ENCODE measurements at places on chromosomes 3 and 15.

DNA sequence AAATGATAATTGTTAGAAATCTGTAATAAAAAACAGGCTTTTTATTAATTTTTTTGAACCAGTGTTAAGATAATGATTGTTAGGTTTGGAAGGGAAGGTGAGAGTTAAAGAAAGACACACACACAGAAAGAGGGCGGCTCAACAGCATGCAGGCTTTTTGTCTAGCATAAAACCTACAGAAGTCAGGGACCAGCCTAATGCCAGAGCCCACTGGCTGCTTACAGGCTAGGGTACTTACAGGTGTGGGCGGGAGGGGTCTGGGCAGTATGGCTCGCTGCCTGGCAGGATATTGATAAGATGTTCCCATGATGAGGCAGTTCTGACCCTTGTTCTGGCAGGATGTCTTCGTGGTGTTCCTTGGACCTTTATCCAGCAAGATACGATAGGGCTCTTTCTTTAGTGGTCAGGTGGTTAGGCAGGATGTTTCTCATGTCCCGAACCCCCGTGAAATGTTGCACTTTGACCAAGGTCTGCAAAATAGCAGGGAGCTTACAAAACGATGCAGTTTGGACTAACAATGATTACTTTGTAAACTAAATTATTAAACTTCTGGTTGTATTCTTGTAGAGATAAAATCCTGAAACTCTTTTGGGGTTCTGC, 84.7 kb downstream of the DCUN1D1 start:
- DNase-seq, result no peak

DNA sequence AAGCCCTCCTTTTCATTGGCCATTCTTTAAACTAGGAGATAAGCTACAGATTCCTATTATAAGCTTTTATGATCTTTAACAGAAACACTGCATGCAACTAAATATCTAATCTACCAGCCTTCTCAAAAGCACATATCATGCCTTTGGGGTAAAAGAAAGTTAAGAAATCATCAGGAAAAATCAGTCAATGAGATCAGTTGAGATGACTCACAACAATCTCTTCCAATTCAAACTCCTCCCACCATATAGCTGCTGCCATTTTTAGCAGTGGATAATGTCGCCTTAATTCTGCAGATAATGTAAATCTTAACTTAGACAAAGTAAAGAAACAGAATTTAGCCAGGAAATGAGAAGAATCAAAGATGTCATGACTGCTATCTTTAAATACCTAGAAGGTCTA, 135.2 kb upstream of the BCL6 start:
- no peak for DNase-seq

DNA sequence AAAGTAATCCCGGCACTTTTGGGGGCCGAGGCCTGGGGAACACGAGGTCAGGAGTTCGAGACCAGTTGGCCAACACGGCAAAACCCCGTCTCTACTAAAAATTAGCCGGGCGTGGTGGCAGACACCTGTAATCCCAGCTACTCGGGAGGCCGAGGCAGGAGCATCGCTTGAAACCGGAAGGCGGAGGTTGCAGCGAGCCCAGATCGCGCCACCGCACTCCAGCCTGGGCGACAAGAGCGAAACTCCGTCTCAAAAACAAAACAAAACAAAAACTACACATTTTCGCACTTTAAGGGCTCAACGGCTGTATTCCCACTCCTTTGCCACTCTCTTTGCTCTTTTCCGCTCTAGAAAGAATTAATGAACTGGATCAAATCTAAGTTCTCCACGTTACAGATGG, 763 bp upstream of the TRNT1 start:
- no peak for DNase-seq

DNA sequence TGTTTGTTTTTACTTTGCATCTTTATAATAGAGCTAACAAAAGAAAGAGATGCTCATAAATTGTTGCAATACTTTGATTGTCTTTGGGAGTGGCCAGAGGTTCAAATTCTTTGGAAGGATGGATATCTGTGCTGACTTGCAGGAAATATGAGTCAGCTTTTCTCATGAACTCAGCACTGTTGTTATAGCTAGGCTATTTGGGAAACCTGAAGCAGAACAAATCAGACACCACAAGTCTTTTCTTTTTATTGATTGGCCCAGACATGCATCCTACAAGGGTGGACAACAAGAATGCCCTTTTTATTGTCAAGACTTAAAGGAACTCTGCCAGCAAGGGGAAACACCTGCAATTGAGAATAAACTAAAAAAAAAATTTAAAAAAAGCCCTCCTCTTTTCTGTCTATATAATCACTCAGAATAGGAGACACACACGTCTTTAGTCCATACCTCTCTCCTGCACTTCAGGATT, 4.6 kb upstream of the DENND4A start:
- DNase-seq, result no peak

DNA sequence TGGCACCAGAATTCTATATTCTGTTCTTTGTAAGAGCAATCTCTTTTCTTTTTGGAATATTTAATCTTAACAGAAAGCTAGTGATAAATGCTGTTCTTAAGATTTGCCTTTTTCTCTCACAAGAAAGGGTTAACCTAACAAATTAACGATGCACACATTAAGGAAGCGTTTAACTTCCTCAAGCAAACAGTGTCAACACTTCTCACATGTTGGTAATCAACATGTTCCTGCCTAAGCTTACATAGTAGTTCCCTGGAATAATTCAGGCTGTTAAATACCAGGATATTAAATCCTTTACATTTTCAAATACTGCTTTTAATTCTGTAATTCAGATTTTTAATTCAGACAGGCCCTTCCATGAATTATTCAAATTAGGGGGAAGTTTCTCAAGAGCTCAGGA, 67.4 kb upstream of the RPL35A start:
- no peak for DNase-seq

- DNase-seq, result no peak
Observed at GRCh38 chr3:8660175-8661118, 15.8 kb upstream of the SSUH2 start.

GRCh38 chr3:15651396-15651795, 49.9 kb downstream of the BTD start:
- DNase-seq, result no peak

DNA sequence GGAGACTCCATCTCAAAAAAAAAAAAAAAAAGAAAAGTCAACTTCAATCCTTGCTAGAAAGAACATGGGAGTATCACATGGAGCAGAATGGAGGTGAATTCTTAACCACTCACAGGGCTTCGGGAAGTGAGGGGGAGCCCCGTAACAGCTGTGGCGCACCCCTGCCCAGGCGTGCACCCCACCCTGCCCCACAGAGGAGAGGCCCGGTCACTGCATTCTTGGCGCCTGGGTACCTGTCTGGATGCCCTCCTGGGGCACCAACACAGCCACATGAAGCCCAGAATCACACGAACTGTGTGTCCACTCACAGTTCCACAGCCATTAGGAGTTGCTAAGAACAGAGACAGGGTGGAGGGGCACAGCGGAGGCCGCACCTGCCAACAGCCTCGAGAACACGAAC, 51.8 kb downstream of the NIPA2 start:
- no peak for DNase-seq

- DNase-seq, result no peak
Observed at GRCh38 chr3:43061101-43061895, 44.6 kb downstream of the POMGNT2 start.

DNA sequence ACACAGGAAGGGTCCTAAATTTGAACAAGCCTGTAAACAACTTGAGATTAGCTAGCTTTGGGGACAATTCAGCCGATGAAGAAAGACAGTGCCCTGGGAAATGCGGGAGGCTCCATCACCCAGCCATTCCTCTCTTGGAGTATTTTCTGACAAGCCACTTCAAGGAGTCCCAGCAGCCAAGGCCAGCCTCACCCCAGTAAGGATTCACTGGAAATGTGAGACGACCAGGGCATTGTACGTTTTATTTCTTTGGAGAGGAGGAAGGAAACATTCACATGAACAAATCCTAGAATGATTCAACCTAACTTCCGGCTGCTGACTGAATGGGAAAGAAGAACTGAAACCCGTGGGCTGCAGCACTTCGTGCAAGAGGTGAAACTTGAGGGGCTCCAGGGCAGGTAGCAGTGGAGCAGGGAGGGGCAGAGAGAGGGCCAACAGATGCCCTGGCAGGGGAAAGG, 116.4 kb upstream of the ARHGEF3 start:
- peak; percentile 48 for DNase-seq

- DNase-seq, result no peak
Observed at GRCh38 chr3:68360492-68360891, 571.9 kb downstream of the TAFA4 start.

DNA sequence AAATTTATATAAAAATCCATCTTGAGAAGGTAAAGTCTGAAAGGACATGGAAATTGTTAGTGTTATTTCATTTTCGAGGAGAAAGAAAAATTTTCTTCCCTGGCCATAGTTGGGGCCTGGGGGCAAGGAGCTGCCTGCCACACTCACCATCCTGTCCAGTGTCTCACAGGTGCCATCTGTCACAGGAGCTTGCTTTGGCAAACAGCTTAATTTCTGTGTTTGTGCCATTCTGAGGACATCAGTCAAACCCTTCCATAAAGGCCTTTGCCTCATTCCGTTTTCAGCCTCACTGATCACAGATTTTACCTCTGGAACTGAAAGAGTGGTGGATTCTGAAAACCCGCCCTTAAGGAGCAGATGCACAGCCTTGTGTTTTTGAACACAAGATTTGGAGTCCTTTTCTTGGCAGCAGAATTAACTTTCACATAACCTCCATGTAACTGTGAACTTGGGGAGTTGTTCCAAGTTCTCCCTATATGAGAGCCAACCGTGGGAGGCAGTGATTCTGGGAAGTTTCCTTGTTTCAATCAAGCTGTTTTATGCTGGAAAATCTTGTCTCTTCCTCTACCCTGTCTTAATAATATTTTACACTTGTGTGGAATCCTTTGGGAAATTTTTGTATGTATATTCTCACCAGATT, 254.7 kb downstream of the CACNA2D3 start:
- no peak for DNase-seq

GRCh38 chr3:28252001-28252431, 10.6 kb downstream of the CMC1 start:
- no peak for DNase-seq

DNA sequence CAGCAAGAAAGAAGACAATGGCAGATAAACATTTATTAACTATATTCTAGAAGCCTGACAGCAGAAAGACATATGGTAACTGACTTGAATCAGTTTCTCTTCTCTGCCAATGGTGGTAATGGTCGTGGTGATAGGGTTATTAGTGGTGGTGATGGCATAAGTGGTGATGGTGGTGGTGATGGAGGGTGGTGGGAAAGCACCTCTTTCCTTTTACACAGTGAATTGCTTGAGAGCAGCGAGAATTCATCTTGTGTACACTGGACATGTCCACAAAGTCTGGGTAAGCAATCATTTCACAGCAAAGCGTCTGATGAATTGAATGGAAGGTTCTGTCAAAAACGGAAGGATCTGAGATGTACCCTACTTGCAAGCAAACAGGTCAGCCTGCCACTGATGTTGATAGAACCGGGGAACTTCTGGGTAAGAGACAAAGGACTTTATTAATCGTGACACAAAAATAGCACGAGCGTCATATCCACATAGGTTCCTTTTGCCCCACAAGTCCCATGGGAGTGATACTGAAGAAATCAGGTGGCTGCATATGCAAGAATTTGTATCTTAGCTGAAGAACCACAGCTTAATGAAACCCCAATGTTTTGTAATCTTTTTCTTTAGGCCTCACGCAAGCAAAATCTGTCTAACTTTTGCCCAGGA, 23.5 kb upstream of the TBC1D5 start:
- no peak for DNase-seq

DNA sequence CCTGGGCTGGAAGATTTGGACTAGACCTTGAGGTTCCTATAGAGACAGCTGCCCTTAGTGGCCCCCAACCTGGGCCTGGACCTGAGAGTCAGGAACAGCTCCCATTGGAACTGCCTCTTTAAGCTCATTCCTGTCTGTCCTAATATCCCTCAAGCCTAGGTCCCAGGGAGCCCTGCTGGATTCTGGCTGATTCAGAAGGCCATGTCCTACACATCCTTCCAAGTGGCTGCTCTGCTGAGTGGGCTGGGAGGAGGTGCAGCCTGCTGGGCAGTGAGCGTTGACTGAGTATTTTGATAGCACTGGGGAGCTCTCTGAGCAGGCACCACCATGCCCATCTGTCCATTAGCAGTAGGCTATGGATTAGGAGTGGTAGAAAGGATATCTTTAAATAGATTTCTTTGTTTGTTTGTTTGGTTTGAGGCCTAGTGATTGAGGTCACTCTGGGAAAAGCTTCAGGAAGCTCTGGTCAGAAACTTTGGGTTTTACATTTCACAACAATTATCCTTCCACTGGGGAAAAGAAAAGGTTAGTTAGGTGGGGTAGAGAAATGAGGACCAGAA, 54.6 kb upstream of the ATOSA start:
- DNase-seq, result no peak

DNA sequence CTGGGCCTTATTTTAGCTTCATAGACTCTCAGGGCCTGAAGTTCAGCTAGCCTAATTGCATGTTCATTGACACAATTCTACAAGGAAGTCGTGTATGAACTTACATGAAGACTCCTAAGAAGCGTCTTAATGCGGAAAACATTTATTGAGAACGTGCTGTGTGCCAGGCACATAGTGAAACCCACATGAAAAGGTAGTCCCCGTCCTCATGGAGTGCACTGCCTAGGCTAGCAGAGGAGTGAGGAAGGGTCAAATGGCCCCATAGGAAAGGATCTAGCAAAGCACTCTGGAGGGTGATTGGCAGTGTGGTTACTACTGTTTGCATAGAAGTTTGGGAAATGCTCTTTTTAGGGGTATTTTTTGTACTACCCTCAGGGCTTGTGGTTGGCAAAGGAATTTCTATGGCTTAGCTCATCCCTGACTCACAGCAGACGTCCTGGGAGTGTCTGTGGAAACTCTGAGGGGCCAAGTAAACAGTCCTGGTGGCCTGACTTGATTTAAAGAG, 854 bp upstream of the NPTN start:
- no peak for DNase-seq

DNA sequence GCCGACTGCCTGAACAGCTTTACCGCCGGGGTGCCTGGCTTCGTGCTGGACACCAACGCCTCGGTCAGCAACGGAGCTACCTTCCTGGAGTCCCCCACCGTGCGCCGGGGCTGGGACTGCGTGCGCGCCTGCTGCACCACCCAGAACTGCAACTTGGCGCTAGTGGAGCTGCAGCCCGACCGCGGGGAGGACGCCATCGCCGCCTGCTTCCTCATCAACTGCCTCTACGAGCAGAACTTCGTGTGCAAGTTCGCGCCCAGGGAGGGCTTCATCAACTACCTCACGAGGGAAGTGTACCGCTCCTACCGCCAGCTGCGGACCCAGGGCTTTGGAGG, 815 bp downstream of the SPINT1 start:
- no peak for DNase-seq

DNA sequence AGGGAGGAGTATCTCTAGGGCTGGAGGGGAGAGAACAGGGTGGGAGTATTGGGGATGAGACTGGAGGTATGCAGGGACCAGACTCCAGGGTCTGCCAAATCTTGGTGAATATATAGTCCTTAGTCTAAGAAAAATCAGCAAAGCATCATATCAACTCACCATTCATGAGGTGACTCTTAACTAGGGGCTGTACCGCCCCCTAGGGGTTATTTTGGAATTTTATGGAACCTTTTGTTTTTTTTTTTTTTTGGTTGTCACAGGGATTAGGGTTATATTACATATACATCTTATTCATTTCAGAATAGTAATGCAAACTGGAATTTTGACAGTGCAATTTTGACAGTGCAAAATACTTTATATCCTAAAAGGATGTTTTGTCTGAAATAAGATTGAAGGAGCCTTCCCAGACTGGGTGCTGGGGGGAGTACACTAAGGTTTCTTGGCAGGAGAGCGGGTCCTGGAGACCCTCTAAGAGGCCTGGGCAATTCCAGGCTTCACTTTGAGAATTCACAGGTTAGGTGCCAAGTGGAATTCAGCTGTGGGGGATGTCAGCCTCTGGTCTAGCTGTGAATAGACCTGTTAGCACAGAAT, 7.5 kb downstream of the CMTM7 start:
- no peak for DNase-seq

GRCh38 chr15:31270767-31271166, 55.9 kb upstream of the KLF13 start:
- DNase-seq, result no peak

GRCh38 chr15:50996641-50997040, 88.2 kb downstream of the AP4E1 start:
- DNase-seq, result no peak

Data from activated B cell treated with CpG ODN at 0.5 μM for 24 hours (primary cell).